ENCODE measurements at places on chromosomes 5 and 9.

- DNase-seq: no peak
Observed at GRCh38 chr9:94804316-94804715, 77.8 kb downstream of the AOPEP start.

DNA sequence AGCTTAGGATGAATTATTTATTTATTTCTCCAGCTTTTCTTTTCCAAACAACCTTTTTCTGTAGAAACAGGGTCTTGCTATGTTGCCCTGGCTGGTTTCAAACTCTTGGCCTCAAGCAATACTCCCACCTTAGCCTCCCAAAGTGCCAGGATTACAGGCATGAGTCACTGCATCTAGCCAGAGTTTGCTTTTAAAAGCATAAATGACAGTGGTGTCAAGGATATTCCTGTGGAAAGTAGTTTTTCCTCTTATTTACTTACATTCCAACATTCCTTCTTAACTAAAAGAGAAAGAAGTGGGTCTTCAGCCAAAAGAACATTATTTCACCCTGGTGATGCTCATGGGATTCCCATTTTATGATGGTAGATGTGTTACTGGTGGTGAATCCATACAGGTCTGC, 62.4 kb downstream of the GRIA1 start:
- DNase-seq: peak; percentile 45

GRCh38 chr5:126052120-126052519, 371.1 kb upstream of the GRAMD2B start:
- DNase-seq: peak; percentile 37

GRCh38 chr5:11596185-11596584, 308.1 kb downstream of the CTNND2 start:
- no peak for DNase-seq

GRCh38 chr5:2110137-2110933, 227.6 kb upstream of the IRX4 start:
- no peak for DNase-seq

DNA sequence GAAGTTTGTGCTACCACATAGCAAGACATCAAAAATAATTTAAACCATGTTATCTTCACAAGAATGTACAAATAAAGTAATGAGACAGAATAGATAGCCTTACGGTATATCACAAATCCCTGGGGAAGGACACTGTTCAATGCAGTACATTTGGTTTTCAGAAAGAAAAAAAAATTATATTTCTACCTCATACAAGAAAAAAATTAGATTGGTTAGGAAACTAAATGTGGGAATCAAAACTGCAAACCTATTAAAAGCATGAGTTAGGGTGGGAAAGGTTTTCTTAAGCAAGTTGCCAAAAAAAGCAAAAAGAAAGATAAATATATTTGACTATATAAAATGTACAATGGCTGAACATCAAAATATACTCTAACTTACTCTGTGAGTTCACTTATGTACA, 201.9 kb upstream of the NREP start:
- DNase-seq: no peak

DNA sequence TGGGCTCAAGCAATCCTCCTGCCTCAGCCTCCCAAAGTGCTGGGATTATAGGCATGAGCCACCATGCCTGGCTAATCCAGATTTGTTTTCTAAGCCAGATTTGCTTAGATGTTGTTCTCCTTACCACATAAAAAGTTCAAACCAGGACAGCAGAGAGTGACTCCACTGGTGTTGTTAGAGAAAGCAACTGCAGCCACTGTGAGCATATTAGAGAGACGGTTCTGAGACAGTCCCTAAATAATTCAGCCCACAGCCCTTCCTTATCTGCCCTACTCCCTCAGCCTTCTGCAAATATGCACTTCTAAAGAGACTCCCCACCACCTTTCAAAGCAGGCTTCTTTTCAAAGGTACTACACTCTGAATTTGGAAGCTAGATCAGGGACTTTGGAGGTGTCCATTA, 96.1 kb downstream of the DRD1 start:
- no peak for DNase-seq

DNA sequence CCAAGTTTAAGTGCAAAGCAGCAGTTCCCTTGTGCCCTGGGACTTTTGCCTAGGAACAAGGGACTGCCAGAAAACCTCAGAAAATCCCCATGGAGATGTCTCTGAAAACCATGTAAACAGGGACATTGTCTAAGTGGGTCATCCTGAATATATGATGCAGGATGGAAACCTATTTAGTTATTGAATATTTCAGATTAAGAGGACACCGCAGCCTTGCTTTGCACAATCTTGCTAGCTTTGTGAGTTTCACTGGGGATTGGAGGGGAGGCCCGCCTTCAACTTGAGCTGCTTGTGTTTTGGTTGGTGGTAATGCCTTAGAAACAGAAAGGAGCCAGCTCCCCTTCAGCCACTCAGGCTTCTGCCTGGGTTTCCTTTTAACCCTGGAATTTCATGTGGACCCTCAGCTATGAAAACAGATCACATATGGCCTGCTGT, 112.8 kb downstream of the C9orf152 start:
- DNase-seq: peak; percentile 70

DNA sequence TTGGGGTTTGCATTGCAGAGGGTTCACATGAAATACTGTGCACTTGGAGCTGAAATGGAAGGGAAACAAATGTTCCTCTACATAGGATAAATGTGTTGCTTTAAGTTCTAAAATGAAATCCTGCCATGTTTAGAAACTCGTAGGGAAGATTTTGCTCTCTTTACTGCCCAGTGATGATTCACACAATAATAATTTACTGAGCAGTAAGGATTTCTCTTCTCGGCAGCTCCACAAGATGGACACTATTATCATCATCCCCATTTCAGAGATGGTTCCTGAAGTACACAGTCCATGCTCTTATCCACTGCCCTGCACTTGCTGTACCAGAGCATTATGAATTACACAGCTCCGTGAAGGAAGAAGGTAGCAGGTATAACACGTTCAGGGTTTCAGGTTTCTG, 4.1 kb downstream of the HACD4 start:
- peak; percentile 44 for DNase-seq

DNA sequence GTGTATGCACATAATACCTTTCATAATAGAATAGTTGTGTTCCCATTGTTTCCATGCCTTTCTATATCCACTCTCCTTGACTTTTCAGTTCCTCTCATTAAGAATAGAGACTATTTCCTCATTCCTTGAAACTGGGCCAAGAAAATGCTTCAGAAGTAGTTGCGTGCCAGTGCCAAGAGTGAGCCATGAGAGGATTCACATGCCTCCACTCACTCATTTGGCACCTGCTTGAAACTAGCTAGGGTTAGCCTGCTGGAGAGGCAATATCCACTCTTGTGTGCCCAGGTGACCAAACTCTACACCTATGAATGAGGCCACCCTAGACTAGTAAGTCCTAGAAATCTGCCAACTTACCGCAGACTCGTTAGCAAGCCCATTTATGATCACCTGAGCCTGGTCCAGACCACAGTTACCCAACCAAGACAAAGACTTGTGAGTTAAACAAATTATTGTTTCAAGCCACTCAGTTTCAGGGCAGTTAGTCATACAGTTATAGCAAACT, 276.3 kb downstream of the EPB41L4A start:
- DNase-seq: peak; percentile 89

GRCh38 chr5:139733698-139734538, 61.7 kb upstream of the PSD2 start:
- no peak for DNase-seq

DNA sequence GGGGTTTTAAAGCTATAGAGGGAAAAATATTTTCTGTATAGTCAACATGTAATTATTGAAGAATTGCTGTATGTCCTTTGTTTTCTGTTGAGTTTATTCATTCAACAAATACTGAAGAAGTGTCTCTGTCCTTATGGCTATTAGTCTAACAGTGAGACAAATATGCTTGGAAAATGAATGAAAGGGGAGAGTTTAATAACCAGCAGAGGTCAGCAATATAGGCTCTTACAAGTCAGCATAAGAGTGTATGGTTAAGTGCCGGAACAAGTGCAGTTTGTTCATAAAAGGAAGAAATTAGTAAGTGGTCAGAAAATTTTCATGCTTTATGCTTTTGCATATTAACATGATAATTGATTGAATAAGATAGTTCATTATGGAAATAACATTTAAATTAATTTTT, 3.6 kb downstream of the SCAMP1 start:
- peak; percentile 14 for DNase-seq

DNA sequence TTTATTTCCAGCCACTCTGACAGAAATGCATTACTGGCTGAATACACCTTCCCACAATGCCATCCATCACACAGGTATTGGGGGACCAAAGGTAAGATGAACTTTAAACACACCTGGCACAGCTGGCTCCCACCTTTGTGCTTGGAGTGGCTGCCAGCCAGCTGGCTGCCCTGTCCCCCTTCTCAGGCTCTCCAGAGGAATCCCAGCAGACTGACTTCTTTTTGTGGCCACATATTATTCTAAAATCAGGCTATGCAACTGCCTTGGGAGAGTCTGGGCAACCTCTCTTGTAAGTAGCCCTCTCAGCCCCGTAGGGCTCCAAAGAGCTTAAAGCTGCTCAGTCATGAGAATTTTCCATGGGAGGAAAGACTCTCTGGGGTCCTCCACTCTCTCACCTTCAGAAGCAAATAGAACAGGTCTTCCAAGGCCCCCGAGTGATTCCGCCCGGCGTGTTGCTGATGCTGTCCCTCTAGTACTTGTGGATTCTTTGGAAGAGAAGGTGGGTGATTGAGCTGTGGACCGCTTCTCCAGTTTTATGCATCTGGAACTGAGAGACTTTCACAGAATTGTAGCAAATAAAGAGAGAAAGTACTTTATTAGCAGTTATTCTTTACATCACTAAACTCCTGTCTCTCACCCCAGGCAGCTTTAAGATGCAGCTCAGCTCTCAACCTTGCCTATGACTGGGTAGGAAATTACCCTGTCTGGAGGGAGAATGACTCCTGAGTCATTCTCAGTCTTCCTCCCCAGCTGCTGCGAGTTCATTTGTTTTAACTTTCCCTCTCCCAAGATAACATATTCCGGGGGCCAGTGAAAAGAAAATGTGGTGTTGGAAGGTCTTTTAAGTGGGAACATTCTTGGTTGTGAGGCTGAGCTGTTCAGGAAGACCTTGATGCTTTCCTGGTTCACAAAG, 159.4 kb upstream of the PITX1 start:
- peak; percentile 51 for DNase-seq

GRCh38 chr9:19665146-19665863, 123.5 kb downstream of the SLC24A2 start:
- no peak for DNase-seq

DNA sequence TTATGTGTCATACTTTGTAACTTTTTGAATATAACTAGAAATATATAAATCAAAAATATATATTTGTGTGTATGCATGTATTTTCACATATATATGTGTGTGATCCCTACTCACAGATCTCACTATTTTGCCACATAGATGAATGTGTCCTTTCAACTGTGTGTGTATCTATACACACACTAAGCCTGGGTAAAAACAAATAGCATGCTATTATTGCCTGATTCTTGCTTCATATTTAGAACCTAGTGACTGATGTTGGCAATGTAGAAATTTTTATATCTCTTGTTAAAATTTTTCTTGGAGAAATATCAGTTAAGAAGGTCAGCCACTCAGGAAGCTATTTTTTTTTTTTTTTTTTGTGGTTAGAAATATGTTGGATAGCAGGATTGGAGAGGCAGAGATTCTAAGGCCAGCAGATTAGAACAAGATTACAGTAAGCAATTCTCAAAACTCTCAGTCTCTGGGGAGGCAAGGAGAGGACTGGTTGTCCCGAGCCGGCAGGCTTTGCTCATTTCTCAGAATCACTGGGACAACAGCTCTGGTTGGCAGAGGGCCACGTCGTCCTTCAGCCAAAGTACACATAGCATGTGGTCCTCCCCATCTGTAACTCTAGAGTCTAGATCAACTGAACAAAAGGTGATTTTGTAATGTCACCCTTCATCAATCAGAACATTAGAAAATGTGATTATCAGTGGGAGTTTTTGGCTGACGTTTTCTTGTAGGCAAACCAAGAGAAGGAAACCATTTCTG, 19.7 kb downstream of the C6 start:
- peak; percentile 100 for DNase-seq

- no peak for DNase-seq
Observed at GRCh38 chr5:73288803-73289720, 116.1 kb downstream of the TMEM174 start.

DNA sequence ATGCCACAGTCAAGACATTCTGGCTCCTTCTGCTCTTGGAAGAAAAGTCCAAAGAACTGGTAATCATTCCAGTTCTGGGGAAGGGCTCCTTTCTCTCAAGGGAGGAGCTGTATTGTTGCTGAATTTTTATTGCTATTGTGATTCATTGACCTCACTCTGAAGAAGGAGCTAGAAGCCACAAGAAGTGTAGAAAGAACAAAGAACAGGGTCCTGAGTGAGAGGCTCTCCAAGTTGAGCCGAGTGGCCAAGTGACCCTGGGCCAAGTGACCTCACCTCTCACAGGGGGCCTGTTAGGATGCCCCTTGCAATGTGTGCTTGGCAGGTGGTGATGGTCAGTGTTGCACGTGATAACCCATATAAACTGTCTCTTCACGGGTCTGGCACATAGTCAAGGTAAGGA, 173.3 kb downstream of the FGF18 start:
- DNase-seq: no peak

- DNase-seq: no peak
Observed at GRCh38 chr9:129203556-129203909, 25.5 kb upstream of the IER5L start.

GRCh38 chr5:14723701-14724132, 59.2 kb downstream of the OTULIN start:
- no peak for DNase-seq

All from cardiac fibroblast (primary cell).